ENCODE measurements at places on chromosomes 2 and 18. TPM values are rescaled to one million over a fixed set of nuclear protein-coding genes. Genes with fewer than 3 reads are reported as not detected.

Gene LRP2
- total RNA-seq: 0.20 TPM

Gene LRP1B
- total RNA-seq: 0.34 TPM

Gene HOXD12
- total RNA-seq: 0.27 TPM

Gene DSC3
- 7.6 TPM for total RNA-seq

Gene AP1S3
- total RNA-seq: 185 TPM

Gene CD302
- 0.15 TPM for total RNA-seq

Gene GALNT14
- total RNA-seq: 11.2 TPM

Gene C2orf81
- total RNA-seq: 6.5 TPM

Gene TXNDC2
- total RNA-seq: 0.12 TPM

Gene CYS1
- total RNA-seq: 3.7 TPM

Gene DPP10
- not detected for total RNA-seq

Gene ZNF892
- 0.27 TPM for total RNA-seq

Gene SLC19A3
- total RNA-seq: not detected

Gene ANKRD62
- total RNA-seq: 0.34 TPM

Gene CFAP65
- 0.52 TPM for total RNA-seq

Gene ERICH2
- 2.4 TPM for total RNA-seq

Gene MYO7B
- total RNA-seq: 0.07 TPM

Gene SERPINB3
- total RNA-seq: not detected

Gene SPHKAP
- not detected for total RNA-seq

Gene FBLN7
- total RNA-seq: 0.34 TPM

Gene TSPYL6
- total RNA-seq: not detected

Gene VSNL1
- 4.6 TPM for total RNA-seq

Gene GYPC
- 0.66 TPM for total RNA-seq

Gene MEX3C
- 45.0 TPM for total RNA-seq

Gene RNU2-63P
- total RNA-seq: 7.4 TPM

Gene FOXD4L1
- total RNA-seq: 0.64 TPM

Gene OTOF
- 0.10 TPM for total RNA-seq

Gene COL4A3
- 4.9 TPM for total RNA-seq

Gene OBSL1
- total RNA-seq: 45.2 TPM

Gene IFIH1
- total RNA-seq: 7.0 TPM

Gene SCN3A
- total RNA-seq: not detected

Gene APCDD1
- not detected for total RNA-seq

Gene C2orf78
- total RNA-seq: 1.5 TPM

Gene CCDC68
- total RNA-seq: 6.6 TPM

Gene ANO7
- total RNA-seq: 0.84 TPM

Gene ALK
- total RNA-seq: not detected

Gene ZNF2
- 3.4 TPM for total RNA-seq

Gene PSMA8
- total RNA-seq: not detected

Gene TPO
- total RNA-seq: not detected

Gene UGT1A9
- total RNA-seq: not detected

Gene OSR1
- total RNA-seq: 2.6 TPM

Gene TEX44
- total RNA-seq: not detected

Gene HOXD11
- total RNA-seq: not detected

Gene BOLL
- not detected for total RNA-seq

Gene TBR1
- 0.17 TPM for total RNA-seq

Gene OTX1
- total RNA-seq: 13.1 TPM

Gene NTSR2
- total RNA-seq: not detected

Gene PRPF40A
- total RNA-seq: 171 TPM

Gene MEP1B
- total RNA-seq: not detected

Gene LIMS2
- total RNA-seq: 3.7 TPM

Gene GAREM2
- total RNA-seq: 13.3 TPM

Gene ZNF521
- 0.10 TPM for total RNA-seq

Gene PAX8
- 4.4 TPM for total RNA-seq

Gene GPAT2
- total RNA-seq: 54.2 TPM

Gene CPLX4
- not detected for total RNA-seq

Gene DSG4
- 0.07 TPM for total RNA-seq

Gene GPR35
- total RNA-seq: 4.2 TPM

Gene CROCC2
- not detected for total RNA-seq

Gene EFHD1
- total RNA-seq: 0.52 TPM

Data from HCT116 (cell line).